ENCODE measurements at places on chromosomes 2 and 18. TPM values are rescaled to one million over a fixed set of nuclear protein-coding genes. Genes with fewer than 3 reads are reported as not detected.

The GNLY gene
- polyA plus RNA-seq = 1.8 TPM

GRCh38 chr2:99698896-99699295 lies 209.1 kb upstream of the REV1 start:
- no peak for DNase-seq

DNA sequence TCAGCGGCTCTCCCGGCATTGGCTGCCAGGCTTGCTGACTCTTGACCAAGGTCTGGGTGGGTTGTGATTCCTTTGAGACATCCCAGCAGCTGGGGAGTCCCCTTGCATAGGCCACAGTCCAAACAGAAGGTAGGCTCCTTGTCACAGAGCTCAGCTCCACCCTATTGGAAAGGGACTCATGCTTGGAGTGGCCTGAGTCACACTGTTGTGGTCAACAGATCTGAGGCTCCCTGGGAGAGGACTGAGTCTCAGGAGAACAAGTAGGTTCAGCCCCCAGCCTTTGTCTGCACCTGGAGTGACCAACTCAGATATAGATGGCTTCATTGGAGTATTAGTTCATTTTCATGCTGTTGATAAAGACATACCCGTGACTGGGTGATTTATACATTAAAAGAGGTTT lies 32.1 kb upstream of the SH3BP4 start:
- no peak for DNase-seq

GRCh38 chr2:128879161-128879560 lies 560.5 kb upstream of the HS6ST1 start:
- no peak for DNase-seq

- DNase-seq = no peak
Observed at GRCh38 chr18:31399306-31400032, 22.9 kb downstream of the DSG4 start.

Data from renal pelvis (tissue), 12 donors.